ENCODE measurements at places on chromosomes 4 and X. TPM values are rescaled to one million over a fixed set of nuclear protein-coding genes. Genes with fewer than 3 reads are reported as not detected.

TMEM144 gene
- total RNA-seq = 1.8 TPM

DDX53 gene
- not detected for total RNA-seq

DMP1 gene
- not detected for total RNA-seq

GJB1 gene
- total RNA-seq = not detected

PDGFC gene
- total RNA-seq = 22.5 TPM

FGFR3 gene
- total RNA-seq = 2.1 TPM

USP51 gene
- 0.78 TPM for total RNA-seq

HMGN5 gene
- 5.8 TPM for total RNA-seq

ING2 gene
- total RNA-seq = 16.3 TPM

H2BW2 gene
- total RNA-seq = not detected

SLC2A9 gene
- not detected for total RNA-seq

XAGE2 gene
- total RNA-seq = not detected

TLR6 gene
- 9.9 TPM for total RNA-seq

ATP6AP2 gene
- 138 TPM for total RNA-seq

DUSP9 gene
- total RNA-seq = 1.3 TPM

EGF gene
- 10.3 TPM for total RNA-seq

Data from H4 (cell line).